ENCODE measurements at places on chromosomes 12 and 14.

GRCh38 chr14:81144824-81145603 is 75.7 kb downstream of the GTF2A1 start:
- H3K27ac ChIP-seq: no peak overlapping the region
- no peaks in the 10 kb centered on the region for H3K27me3 ChIP-seq
- H3K4me3 ChIP-seq: no peak overlapping the region
- H3K36me3 ChIP-seq: no peaks in the 10 kb centered on the region

- H3K27ac ChIP-seq: no peak overlapping the region
- no peaks in the 10 kb centered on the region for H3K27me3 ChIP-seq
- H3K4me1 ChIP-seq: no peaks in the 10 kb centered on the region
- no peak overlapping the region for H3K4me3 ChIP-seq
Observed at GRCh38 chr12:71652656-71653055, 11.0 kb downstream of the ZFC3H1 start.

DNA sequence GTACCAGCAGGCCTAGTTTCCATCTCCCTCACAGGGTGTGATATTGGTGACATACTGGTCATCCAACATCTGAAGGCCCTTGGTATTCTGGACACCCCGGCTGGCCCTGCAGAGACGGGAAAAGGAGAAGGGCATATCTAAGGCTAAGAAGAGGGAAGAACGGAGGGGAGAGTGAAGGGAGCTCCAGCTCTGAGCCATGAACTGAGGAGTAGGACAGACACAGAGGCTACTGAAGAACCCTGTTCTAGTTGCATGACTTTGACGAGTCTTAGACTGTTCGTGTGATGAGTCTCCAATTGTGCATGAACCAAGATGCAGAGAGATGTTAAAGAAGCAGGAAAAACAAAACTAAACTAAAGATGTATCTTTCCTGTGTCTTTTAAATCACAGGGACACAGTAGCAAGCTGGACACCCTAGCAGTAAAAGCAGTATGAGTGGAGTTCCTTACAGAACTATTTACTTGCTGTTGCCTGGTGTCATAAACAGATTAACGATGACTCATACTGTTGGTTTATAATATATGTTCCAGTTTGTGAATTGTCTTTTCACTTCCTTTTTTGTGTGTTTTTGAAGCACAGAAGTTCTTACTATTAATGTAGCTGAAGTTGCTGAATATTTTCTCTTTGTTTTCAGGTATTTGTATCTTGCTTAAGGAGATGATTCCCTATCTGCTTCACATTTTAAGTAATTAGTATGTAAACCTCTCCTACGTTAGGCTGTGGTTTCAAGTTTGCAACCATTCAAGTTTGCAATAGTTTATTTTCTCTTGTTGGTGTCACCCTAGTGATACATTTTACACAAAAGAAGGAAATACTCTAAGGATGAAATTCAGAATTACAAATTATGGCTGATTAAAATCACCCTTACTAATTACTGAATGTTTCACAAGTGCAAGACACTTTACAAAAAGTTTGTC is 15.7 kb downstream of the FAR2 start:
- no peak overlapping the region for H3K4me3 ChIP-seq
- DNase-seq: no peak
- no peaks in the 10 kb centered on the region for H3K36me3 ChIP-seq
- H3K27me3 ChIP-seq: no peaks in the 10 kb centered on the region

DNA sequence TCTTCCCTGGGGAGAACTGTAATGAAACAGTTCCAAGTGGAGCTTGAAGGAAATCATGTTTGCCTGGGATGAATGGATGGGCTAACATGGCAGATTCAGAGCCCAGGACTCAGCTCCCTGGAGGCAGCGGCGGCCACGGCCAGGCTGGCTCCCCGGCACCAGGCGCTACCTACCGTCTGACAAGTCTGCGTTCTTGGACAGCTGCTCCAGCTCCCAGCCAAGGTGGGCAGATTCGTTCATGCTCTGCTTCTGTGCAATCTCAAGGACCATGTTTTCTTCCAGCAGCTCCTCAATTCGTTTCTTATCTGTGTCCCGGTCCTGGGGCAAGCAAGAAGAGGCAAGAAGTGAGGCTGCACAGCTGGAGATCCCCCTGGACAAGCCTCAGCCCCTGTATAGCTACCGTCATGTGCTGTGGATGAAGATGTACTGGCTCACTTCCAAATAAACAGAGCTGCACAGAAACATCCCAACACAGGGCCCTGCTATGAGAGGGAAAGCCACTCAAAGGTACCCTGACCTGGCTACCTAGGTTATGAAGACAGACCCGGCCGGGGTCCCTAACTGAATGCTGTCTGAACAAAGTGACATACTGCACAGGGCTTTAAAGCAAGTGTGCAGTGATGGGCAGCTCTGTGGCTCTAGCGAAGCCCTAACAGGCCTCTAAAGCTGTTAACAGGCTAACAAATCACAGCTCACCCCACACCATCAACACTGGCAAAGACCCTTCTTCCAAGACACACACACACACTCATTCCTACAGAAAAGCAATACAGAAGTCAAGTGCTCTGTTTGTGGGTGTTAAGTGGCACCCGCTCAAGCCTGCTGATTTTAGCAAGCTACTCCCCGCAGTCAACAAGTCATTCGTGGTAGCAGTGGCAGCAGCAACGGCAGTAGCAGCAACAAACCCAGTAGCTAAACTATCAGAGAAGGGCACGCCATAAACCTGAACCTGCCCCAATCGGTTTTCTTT is 80.4 kb upstream of the GPR68 start:
- H3K4me1 ChIP-seq: no peaks in the 10 kb centered on the region
- H3K36me3 ChIP-seq: no peaks in the 10 kb centered on the region
- H3K4me3 ChIP-seq: no peak overlapping the region
- no peak overlapping the region for H3K27ac ChIP-seq
- no peaks in the 10 kb centered on the region for H3K27me3 ChIP-seq

GRCh38 chr12:28172434-28173030 is 17.7 kb upstream of the CCDC91 start:
- H3K4me3 ChIP-seq: no peak overlapping the region
- no peaks in the 10 kb centered on the region for H3K36me3 ChIP-seq
- DNase-seq: peak; percentile 66
- no peaks in the 10 kb centered on the region for H3K4me1 ChIP-seq
- H3K27me3 ChIP-seq: no peaks in the 10 kb centered on the region

- no peaks in the 10 kb centered on the region for H3K36me3 ChIP-seq
- H3K27me3 ChIP-seq: no peaks in the 10 kb centered on the region
- H3K4me1 ChIP-seq: peaks cover 15% of the 10 kb centered on the region
- no peak for DNase-seq
Observed at GRCh38 chr12:51393676-51394545, 2.7 kb upstream of the GALNT6 start.

- peaks cover 4% of the 10 kb centered on the region for H3K4me1 ChIP-seq
- no peak overlapping the region for H3K4me3 ChIP-seq
- DNase-seq: no peak
- no peaks in the 10 kb centered on the region for H3K36me3 ChIP-seq
- no peaks in the 10 kb centered on the region for H3K27me3 ChIP-seq
Observed at GRCh38 chr12:23415180-23415579, 534.3 kb downstream of the SOX5 start.

DNA sequence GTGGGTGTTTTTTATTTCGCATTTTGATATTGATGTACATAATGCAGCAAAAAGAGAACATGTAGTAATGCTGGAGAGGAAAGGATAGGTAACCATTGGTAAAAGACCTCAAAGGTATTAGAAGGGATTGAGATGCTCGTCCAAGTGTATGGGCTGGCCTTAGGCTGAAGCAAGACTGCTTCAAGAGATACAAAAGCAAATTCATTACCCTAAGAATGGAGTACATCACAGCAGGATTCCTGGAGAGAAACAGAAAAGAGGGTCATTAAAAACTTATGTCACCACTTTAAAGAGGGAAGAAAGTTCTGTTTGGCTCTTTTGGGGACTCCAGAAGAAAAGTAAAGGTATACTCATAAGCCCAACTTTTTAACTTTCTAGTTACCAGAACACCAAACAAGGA is 420.5 kb downstream of the ZFP36L1 start:
- no peaks in the 10 kb centered on the region for H3K27me3 ChIP-seq
- peaks cover 13% of the 10 kb centered on the region for H3K4me1 ChIP-seq
- H3K36me3 ChIP-seq: no peaks in the 10 kb centered on the region
- no peak overlapping the region for H3K4me3 ChIP-seq
- no peak overlapping the region for H3K27ac ChIP-seq

GRCh38 chr12:45742590-45742989 is 13.1 kb downstream of the ARID2 start:
- H3K4me1 ChIP-seq: no peaks in the 10 kb centered on the region
- no peak for DNase-seq
- H3K27ac ChIP-seq: no peak overlapping the region

GRCh38 chr14:34935488-34935887 is 47.3 kb upstream of the SRP54 start:
- H3K4me1 ChIP-seq: no peaks in the 10 kb centered on the region
- no peak overlapping the region for H3K4me3 ChIP-seq
- H3K36me3 ChIP-seq: no peaks in the 10 kb centered on the region
- DNase-seq: no peak
- no peak overlapping the region for H3K27ac ChIP-seq

- DNase-seq: no peak
- H3K27me3 ChIP-seq: no peaks in the 10 kb centered on the region
- H3K4me3 ChIP-seq: no peak overlapping the region
- no peaks in the 10 kb centered on the region for H3K36me3 ChIP-seq
Observed at GRCh38 chr12:65449400-65449799, 170.9 kb downstream of the MSRB3 start.

GRCh38 chr12:49264466-49264872 is 413 bp upstream of the TUBA1C start:
- H3K4me3 ChIP-seq: peak overlapping the region; percentile 99
- H3K36me3 ChIP-seq: peaks cover 15% of the 10 kb centered on the region
- H3K27me3 ChIP-seq: peaks cover 6% of the 10 kb centered on the region
- H3K4me1 ChIP-seq: peaks cover 12% of the 10 kb centered on the region
- no peak overlapping the region for H3K27ac ChIP-seq

DNA sequence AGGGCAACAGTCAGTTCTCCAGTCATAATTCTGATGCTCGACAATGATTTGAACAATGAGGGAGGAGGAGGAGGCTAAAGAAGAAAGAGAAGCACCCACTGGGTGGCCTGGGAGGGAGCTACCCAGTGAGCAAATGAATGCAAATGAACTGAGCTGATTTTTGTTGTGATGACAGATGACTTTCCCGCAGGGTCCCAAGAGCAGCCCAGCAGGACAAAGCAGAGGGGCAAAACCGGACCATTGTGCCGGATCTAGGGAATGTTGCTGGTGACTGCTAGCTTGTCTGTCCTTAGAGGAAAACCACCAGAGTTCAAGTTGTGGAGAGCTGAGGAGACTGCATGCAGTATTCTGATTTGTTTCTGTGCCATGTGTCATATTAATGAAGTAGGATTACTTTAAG is 162.8 kb downstream of the MON2 start:
- H3K27me3 ChIP-seq: peaks cover 30% of the 10 kb centered on the region
- H3K4me1 ChIP-seq: peaks cover 56% of the 10 kb centered on the region
- H3K36me3 ChIP-seq: no peaks in the 10 kb centered on the region

DNA sequence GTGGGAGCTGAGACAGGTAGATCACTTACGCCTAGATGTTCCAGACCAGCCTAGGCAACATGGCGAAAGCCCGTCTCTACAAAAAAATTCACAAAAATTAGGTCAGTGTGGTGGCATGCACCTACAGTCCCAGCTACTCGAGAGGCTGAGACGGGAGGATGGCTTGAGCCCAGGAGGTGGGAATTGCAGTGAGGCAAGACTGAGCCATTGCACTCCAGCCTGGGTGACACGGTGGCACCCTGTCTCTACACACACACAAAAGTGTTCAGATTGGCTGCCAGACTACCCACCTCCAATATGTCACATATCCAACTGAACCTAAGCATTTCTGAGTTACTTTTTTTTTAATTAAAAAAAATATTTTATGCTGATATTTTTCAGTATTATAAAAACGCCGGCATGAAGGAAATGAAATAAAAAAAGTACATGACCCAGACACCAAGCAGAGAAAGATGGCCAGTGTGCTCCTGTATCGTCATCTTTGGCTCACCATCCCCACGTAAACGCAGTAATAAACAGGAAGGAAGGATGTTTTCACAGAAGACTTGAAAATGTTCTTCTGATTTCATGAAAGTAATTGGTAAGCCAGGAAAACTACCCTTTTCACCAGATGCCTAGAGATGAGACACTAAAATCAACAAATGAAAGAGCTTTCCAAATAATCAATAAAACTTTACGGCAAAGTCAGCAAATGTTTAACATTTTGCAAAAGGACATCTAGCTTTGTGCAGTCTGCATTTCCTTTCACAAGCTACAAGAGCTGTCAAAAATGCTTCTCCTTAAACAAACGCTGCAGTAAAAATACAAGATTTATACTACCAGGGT is 26.4 kb downstream of the CDC42BPB start:
- no peaks in the 10 kb centered on the region for H3K36me3 ChIP-seq
- peaks cover 5% of the 10 kb centered on the region for H3K4me1 ChIP-seq
- DNase-seq: no peak
- H3K4me3 ChIP-seq: no peak overlapping the region

GRCh38 chr12:93441081-93441616 is 598 bp downstream of the UBE2N start:
- H3K27ac ChIP-seq: peak overlapping the region; percentile 92
- H3K27me3 ChIP-seq: no peaks in the 10 kb centered on the region
- peak; percentile 45 for DNase-seq
- H3K36me3 ChIP-seq: no peaks in the 10 kb centered on the region
- peaks cover 44% of the 10 kb centered on the region for H3K4me1 ChIP-seq
- peak overlapping the region; percentile 93 for H3K4me3 ChIP-seq

- no peaks in the 10 kb centered on the region for H3K27me3 ChIP-seq
- DNase-seq: no peak
- H3K27ac ChIP-seq: no peak overlapping the region
- 0 out of 2 replicates have a peak, but pooled peaks cover 4% of the 10 kb centered on the region for H3K36me3 ChIP-seq
Observed at GRCh38 chr12:112130441-112130998, 5.2 kb downstream of the TRAFD1 start.

DNA sequence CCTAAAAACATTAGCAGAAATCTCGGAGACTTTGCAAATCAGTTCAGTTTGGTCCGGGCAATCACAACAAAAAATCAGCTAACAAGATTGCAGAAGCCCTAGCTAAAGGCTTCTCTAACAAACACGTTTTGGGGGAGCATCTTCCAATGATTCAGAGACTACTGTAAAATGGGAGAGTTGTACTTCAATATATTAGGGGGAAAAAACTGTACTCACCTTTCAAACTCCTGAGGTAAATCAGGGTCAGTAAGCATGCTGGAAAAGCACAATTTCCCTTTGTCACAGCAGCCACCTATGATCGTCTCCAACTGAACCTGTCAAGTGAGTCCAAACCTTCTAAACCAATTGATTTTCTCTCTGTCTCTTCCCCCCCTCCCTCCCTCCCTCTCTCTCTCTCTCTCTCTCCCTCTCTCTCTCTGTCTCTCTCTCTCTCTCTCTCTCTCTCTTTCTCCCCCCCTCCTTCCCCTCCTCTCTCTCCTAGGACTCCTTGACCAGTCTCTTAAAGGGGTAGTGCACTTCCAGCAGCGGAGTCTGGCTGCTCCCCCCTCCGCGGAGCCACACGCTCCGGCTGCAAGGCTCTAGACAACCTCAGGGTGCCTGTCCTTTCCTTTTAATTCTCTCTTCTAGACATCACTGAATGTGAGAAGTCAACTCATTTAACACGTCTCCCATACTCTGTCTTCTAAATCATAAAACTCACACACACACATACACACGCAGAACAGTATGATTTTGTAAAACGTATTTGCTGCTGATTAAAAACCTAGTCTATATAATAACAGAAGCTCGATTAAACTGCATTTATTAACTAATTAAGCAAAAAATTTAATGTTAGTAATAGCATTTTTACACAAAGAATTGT is at the start of gene SOX5:
SOX5 (minus strand) TSS at position 323 of the 862 bp plus-strand sequence; CDS start at position 254, 69 bp downstream.
- no peaks in the 10 kb centered on the region for H3K36me3 ChIP-seq
- peak; percentile 63 for DNase-seq
- H3K4me1 ChIP-seq: peaks cover 7% of the 10 kb centered on the region

- no peak overlapping the region for H3K4me3 ChIP-seq
- H3K36me3 ChIP-seq: no peaks in the 10 kb centered on the region
- DNase-seq: no peak
- 0 out of 2 replicates have a peak, but pooled peaks cover 9% of the 10 kb centered on the region for H3K4me1 ChIP-seq
Observed at GRCh38 chr14:54109521-54110120, 153.0 kb upstream of the BMP4 start.

Measured in GM23338 (cell line).